ENCODE measurements at places on chromosomes 6 and 20.

GRCh38 chr6:5961836-5962235, 44.9 kb downstream of the NRN1 start:
- DNase-seq, result no peak

DNA sequence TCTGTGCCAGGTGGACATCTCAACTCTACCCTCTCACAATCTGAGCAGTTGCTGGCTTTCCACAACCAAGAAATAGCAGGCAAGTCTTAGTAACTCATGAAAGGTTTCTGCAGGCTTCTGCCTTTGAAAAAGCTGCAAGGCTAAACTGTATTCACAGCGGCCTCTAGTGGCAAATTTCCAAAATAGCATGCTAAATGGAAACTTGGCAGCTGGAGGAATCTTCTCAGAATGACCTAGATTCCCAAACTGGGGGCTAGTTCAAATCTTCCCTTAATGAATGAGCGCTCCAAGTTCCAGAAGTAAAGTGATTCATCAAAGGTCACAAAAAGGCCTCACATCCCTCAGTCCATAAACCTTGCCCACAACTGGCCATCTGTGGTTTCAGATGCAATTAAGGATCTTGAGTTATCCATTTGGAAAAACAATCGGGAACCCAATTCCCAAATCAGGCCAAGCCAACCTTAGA, 11.9 kb upstream of the CPNE5 start:
- no peak for DNase-seq

DNA sequence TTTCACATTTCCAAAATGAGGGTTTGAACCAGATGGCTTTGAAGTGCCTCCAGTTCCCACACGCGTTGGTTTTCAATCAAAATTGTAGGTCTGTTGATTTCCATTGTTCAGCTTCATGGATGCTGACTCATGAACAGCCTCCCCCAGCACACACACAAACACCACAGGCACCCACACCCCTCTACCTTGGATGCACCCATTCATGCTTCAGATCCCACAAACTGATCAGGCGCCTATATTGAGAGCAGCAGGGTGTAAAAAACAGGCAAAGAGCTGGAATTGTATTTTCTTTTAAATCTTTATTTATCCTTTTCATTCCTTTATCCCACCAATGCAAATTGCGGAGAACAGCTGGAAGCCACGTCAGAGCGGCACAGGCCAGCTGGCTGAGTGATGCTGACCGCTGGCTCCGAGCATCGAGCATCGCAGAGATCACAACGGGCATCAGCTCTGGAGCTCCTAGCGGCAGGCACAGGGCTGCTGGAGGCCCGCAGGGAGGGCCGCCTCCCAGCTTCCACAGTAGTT, 29.3 kb upstream of the TBC1D7 start:
- no peak for DNase-seq

GRCh38 chr6:153858529-153858928, 180.5 kb upstream of the OPRM1 start:
- DNase-seq, result no peak

DNA sequence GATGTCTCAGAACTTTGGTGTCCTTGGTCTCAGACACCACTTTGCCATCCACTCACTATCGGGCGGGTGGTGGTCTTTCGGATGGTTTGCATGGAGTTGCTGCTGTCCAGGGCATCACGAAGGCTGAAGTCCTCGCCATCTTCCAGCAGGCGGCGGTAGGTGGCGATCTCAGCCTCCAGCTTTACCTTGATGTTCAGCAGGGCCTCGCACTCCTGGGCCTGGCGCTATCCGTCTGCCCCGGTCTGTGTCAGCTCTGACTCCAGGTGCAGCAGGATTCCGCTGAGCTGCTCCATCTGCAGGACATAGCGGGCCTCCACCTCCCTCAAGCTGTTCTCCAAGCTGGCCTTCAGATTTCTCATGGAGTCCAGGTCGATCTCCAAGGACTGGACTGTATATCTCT, 36.0 kb downstream of the ZNF311 start:
- no peak for DNase-seq

DNA sequence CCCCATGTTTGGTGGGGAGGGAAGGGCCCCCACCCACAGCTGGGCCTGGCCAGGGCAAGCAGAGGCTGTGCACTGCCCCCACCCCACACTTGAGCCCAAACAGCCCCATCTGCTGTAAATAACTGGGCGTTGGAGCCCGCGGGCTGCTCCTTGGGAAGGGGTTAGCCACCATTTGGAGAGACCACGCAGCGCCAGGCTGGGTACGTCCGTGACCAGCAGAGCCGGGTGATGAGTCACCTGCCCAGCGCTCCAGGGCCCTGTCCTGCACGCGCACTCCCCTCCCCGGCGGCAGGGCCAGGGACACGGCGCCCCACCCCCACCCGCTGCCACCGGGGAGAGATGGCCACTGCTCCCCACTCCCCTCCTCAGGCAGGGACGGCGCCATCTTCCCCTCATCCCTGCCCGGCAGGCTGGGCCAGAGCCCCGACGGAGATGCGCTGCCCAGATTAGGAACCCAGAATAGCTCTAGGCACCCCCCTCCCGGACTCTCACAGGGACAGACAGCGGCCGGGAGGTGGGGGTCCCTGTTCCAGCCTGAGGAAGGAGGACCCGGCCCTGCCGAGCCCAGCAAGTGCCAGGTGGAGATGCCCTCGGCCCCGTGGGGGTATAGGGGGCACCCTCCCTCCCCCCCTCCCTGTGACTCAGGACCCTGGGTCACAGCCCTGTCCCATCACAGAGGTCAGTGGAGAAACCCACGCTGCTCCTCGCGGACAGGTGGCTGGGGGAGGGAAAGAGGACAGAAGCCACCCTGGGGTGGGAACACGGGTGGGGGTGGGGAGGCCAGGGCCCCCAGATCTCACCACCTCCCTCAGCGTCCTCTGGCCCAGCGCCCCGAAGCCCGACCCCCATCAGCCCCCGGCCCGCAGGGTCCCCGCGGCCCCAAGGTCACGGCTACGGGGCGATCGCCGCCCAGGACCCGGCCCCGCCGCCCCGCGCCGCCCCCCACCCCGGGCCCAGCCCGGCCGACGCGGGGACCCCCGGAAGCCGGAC, 642 bp downstream of the EEF1A2 start:
- no peak for DNase-seq

DNA sequence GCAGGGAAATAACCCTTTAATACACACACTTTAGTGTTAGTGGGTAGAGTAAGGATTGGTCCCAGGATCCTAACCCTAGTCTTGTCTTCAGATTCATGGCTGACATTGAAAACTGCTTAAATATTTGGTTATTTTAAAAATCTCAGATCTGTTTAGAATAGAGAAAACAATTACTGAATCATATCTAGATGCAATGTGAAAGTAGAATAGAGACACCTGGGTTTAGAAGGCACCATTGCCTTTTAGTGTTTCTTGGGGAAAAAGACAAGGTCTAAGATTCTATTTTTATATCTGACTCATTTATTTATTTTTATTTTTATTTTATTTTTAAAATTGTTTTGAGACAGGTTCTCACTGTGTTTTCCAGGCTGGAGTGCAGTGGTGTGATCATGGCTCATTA, 6.0 kb downstream of the DDX43 start:
- no peak for DNase-seq

DNA sequence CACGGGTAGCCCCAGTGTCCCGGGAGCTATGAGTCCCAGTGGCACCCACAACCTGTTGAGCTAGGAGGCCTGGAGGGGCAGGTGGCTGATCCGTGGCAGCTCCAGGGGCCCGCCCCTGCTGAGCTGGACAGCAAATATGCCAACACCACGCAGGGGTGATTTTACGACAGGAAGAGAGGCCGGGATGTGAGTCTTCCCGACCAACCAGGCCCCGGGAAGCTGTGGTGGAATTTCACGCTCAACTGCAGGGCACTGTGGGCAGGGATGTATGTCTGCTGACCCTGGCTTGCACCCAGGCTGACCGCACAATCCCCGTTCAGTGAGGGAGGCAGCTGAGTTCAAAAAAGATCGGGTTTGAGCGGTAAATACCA, 183.9 kb downstream of the ERMARD start:
- DNase-seq, result no peak

- no peak for DNase-seq
Measured at GRCh38 chr20:11274141-11274594, 600.4 kb upstream of the JAG1 start.

GRCh38 chr6:125753218-125753936, 3.9 kb downstream of the HEY2 start:
- no peak for DNase-seq

DNA sequence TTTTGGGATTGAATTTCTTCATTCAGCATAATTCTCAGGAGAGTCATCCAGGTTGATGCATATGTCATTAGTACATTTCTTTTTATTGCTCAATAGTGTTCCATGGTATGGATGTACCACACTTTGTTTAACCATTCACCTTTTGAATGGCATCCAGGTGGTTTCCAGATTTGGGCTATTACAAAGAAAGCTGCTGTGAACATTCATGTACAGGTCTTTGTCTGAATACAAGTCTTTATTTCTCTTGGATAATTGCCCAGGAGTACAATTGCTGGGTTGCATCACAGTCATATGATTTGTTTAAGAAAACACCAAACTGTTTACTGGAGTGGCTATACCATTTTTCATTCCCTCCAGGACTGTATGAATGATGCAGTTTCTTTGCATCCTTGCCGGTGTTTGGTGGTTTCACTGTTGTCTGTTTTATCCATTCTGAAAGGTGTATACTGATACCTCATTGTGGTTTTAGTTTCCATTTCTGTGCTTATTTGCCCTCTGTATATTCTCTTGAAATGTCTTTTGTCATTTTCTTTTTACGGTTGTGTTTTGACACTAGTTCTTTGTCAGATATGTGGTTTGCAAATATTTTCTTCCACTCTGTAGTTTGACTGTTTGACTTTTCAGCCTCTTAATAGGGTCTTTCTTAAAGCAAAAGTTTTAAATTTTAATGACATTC, 8.8 kb downstream of the CDKAL1 start:
- no peak for DNase-seq

DNA sequence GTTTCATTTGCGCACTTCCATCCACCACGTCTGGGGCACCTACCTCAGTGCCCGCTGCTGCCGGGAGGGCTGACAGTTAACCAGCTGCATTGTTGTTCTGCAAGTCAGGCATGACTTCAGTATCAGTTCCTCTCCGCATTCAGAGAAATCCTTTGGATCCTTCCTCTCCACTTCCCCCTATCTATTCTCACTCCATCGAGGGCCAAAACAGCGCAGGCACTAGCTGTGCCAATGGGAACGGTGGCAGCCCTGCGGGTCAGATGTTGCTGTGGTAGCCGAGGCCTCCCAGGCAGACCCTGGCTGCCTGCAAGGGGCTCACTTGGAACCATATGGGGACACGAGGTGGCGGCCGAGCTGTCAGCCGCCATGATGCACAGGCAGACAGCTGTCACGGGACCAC, 64.2 kb upstream of the INSM1 start:
- DNase-seq, result no peak

Data from stimulated activated CD4-positive, alpha-beta T cell treated with anti-CD3 and anti-CD28 coated beads, Interleukin-12 subunit alpha, Interleukin-12 subunit beta, amount 100 ng/mL, for 4 hours (primary cell).